ENCODE measurements at places on chromosomes 1 and 21.

GRCh38 chr1:171753685-171754352, 12.0 kb upstream of the VAMP4 start:
- no peak for DNase-seq

GRCh38 chr1:91583326-91583755, 82.7 kb downstream of the CDC7 start:
- DNase-seq: peak; percentile 96

DNA sequence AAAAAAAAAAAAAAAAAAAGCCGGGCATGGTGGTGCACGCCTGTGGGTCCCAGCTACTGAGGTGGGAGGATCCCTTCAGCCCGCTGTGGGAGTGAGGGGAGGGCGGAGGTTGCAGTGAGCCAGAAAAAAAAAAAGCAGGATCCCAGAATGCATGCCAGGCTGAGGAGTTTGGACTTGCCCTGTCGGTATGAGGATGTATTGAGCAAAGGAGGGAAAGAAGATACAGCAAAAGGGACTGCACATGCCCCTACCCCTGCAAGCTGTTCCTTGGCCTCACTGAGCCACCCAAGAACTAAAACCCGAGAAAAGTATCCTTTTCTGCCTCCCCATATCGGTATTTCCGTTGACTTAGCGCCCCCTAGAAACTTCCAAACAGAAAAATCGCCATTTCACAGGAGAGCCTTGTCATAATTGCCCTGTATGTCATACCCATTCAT, 1.3 kb upstream of the GPATCH4 start:
- no peak for DNase-seq

DNA sequence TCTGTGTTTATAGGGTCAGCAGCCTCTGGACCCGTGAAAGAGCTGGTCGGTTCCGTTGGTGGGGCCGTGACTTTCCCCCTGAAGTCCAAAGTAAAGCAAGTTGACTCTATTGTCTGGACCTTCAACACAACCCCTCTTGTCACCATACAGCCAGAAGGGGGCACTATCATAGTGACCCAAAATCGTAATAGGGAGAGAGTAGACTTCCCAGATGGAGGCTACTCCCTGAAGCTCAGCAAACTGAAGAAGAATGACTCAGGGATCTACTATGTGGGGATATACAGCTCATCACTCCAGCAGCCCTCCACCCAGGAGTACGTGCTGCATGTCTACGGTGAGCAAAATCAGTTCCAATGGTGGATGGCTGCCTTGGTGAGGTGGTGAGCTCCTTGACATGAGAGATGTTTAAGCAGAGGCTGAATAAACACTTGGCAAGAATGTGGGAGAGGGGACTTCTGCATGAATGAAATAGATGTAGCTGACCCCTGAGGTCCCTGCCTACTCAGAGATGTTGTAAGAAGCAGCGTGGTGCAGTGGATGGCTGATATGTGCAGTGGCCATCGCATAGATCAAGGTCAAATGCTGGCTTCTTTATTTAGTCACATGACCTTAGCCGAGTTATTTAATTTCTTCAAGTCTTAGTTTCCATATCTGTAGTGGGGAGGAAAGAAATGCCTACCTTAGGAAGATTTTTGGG, 9.3 kb downstream of the SLAMF7 start:
- peak; percentile 68 for DNase-seq

DNA sequence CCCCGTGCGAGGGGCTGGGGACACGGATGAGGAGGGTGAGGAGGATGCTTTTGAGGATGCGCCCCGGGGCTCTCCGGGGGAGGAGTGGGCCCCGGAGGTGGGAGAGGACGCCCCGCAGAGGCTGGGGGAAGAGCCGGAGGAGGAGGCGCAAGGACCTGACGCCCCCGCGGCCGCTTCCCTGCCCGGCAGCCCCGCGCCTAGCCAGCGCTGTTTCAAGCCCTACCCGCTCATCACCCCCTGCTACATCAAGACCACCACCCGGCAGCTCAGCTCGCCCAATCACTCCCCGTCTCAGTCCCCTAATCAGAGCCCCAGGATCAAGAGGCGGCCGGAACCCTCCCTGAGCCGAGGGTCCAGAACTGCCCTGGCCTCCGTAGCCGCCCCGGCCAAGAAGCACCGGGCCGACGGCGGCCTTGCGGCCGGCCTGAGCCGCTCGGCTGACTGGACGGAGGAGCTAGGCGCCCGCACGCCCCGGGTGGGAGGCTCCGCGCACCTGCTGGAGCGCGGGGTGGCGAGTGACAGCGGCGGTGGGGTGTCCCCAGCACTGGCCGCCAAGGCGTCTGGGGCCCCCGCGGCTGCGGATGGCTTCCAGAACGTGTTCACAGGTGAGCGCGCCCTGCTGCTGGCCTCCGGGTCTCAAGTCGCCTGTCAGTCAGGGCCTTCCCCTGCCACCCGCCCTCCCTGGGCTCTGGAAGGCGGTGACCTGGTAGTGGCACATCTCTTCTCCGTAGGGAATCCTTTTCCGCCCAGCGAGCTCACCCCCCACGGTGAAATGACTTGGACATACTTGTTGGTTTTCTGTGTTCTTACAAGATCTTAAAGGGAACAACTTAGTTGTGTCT, 1.7 kb downstream of the FMN2 start:
- peak; percentile 63 for DNase-seq

DNA sequence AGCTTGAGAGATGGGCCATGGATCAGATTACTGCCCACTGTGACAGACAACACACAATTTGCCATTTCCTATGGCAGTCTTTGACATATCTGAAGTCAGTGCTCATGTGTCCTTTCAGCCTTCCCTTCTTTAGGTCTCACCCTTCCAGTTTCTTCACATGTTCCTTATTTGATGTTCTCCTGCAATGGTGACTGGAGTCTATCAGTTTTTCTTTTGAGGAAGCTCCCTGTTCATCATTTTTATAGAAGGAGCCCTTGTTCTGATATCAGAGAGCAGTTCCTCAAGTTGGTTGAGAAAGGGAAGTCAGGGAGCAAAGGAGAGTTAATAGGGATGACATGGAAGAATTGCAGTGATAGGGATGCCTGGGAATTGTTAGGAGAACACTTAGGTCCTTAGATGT, 42.2 kb downstream of the DISC1 start:
- no peak for DNase-seq

DNA sequence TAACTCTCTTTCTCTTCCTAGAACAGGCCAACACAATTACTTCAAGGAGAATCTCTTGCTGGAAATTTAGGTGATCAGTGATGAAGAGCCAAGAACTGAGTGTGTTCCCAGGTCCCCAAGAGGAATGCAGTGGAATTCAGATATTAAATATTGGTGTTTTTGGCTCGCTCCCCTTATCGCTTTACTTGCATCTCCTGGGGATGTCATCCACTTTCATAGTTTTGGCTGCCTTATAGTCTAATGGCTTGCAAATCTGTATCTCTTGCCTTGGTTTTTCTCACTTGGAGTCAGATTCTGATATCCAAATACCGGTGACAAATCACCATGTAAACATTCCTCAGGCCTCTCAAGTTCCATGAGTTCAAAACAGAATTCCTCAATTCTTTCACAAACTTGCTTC, 151.0 kb upstream of the C1orf87 start:
- no peak for DNase-seq

DNA sequence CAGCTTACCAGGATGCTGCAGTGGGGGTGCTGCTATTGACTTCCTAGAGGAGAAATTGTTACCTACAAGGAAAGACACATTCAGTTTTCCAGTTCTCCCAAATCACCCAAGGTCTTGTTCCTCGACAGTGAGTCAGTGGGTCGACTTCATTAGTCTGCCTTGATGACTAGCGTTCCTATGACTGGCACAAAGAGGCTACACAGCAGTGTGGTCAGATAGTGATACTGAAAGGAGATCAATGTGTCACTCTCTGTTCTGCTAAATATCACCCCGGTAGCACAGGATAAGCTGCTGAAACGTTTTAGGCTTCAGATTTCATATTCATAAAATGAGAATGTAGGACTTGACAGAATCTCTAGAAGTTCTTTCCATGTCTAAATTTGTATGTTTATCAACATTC, 357.4 kb downstream of the LMX1A start:
- DNase-seq: no peak

GRCh38 chr1:206541236-206541833, 34.0 kb downstream of the RASSF5 start:
- DNase-seq: no peak

DNA sequence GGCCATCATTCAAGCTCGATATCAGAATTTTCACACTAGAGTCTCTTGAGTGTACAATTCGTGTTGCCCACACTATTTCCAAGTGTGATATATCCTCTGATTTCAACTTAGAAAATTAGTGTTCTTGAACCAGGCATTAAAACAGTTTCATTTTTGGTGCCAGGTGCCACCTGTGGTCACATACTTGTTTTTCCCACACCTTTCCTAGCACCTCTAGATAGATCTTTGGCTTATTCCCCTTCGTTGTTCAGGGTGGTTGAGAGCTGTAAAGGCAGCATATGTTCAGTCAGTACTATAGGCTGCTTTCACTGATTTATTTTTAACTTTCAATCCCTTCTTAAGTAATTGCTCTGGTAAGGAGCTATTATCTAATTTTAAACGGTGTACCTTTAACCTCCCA, 131.1 kb downstream of the NEK7 start:
- no peak for DNase-seq

- peak; percentile 40 for DNase-seq
Measured at GRCh38 chr1:183069562-183070216, 46.5 kb downstream of the LAMC1 start.

GRCh38 chr1:117495068-117495467, 110.8 kb upstream of the TENT5C start:
- no peak for DNase-seq

GRCh38 chr1:200436436-200436835, 26.6 kb upstream of the ZNF281 start:
- DNase-seq: no peak

GRCh38 chr1:243609698-243610097, 240.3 kb downstream of the AKT3 start:
- no peak for DNase-seq

GRCh38 chr1:181863736-181864135, 197.8 kb downstream of the ZNF648 start:
- DNase-seq: no peak

- DNase-seq: no peak
Measured at GRCh38 chr1:112701227-112702066, 5.5 kb downstream of the RHOC start.

- no peak for DNase-seq
Measured at GRCh38 chr1:56803561-56804156, 15.5 kb downstream of the FYB2 start.

- no peak for DNase-seq
Measured at GRCh38 chr1:109629372-109630030, 9.9 kb downstream of the AMPD2 start.

- DNase-seq: no peak
Measured at GRCh38 chr21:42645211-42646075, 8.0 kb upstream of the PDE9A start.

DNA sequence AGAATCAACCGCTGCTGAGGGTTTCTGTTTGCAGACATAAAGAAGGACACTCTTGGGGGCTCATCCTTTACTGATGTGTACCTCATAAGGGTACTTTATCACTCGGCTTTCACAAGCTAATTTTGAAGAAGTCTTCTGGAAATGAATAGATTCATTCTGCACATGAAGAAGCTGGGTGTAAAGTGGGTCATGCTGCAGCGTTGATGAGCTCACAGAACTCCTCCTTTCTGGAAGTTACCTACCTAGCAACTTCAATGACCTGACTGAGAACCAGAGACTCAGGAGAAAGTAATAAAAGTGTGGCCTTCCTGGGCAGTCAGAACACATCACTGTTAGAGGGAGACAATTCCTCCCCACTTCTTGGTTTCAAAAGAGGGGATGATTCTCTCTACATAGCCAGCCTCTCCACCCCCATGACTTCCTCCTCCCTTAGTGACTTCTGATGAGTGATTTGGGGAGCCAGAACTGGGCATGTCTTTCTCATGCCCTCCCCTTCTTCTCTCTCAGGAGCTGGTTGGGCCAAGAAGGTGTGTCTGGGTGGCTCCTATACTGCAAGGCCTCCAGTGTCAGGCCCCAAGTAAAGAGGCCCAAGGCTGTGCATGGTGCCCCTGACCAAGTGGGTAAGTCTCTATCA, 27.0 kb downstream of the PCNX2 start:
- DNase-seq: no peak

- DNase-seq: no peak
Measured at GRCh38 chr1:40312238-40313205, 4.6 kb downstream of the COL9A2 start.

DNA sequence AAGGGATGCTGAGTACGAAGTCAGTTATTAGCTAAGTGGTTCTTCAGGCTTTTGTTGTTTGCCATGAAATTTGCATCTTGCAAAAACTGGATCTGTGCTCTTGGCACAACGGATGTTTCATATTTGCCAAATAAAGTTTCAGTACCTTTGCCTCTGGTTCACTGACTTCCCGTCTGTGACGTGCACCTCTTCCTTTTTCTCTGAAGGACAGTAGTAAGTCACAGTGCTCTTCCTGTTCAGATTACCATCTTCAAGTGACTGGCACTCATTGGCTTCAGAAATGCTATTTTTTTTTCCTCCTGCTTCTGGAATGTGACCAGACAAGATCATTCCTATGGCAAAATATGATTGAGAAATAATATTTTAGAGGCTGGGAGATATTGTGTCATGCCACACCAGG, 75.9 kb upstream of the GREM2 start:
- no peak for DNase-seq

DNA sequence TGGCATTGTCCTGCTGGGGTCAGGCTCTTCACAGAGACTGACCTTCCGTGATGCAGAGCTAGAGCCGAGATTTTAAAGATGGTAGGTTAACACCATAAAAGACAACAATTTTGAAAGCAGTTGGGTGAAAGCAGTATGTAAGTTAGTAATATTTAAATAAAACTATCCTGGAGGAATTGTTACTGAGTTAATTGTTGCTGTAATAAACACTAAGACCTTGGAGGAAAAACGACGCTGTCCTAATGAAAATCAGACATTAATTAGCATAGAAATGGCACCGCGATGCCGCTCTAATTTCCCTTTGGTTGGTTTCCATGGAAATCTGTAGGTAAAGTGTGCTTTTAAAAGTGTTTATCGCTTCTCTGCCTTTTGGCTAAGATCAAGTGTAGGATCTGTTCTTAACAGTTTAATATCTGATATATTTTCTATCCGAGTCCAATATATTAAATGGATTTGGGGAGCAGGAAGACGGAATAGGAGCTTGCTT, 745 bp upstream of the ANP32E start:
- DNase-seq: no peak

GRCh38 chr1:246187834-246188372, 319.2 kb downstream of the SMYD3 start:
- DNase-seq: no peak

DNA sequence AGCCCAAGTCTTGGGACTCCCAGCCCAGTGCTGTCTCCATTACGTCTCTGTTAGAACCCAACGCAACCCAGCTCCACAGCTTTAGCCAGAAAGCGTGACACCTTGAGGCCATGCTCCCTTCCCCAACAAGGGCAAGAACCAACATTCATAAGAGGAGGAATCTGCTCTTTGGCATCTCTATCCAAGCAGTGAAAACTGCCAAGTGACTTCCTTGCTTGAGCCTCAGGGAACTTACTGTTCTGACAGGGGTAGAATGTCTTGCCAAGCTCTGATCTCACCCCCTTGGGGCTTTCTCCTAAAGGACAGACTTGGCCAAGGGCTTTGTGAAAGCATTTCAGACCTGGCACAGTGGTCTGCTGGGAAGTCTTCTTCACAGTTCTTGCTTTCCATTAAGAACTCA, 56.6 kb downstream of the SYT6 start:
- DNase-seq: no peak

Measured in EL (cell line).